ENCODE measurements at places on chromosomes 7 and 10. TPM values are rescaled to one million over a fixed set of nuclear protein-coding genes. Genes with fewer than 3 reads are reported as not detected.

The PLEKHA8 gene
- 5.4 TPM for total RNA-seq

The OIT3 gene
- not detected for total RNA-seq

The NUTM2E gene
- total RNA-seq, result 0.26 TPM

The CHRM2 gene
- not detected for total RNA-seq

The CTAGE4 gene
- 0.05 TPM for total RNA-seq
